ENCODE measurements at places on chromosomes 7 and 10.

DNA sequence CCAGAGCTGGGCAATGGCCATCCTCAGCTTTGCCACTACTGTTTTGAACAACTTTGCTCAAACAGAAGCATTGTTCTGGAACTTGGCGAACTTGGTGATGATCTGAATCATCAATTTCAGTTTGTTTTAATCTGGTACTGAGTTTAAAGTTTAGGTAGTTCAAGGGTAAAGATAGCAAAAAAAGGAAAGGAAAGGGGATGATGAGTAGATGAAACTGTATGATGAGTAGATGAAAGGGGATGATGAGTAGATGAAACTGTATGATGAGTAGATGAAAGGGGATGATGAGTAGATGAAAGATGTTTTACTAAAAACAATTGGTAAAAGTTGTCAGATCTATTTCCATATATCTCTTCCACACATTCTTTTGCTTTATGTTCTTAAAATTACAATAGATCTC is 737.0 kb downstream of the LRMDA start:
- DNase-seq, result no peak

GRCh38 chr10:93754761-93755160 is 3.0 kb upstream of the LGI1 start:
- no peak for DNase-seq

GRCh38 chr7:2465928-2466327 is 10.3 kb downstream of the GRIFIN start:
- no peak for DNase-seq

- no peak for DNase-seq
Observed at GRCh38 chr7:10222976-10223375, 750.7 kb upstream of the PHF14 start.

DNA sequence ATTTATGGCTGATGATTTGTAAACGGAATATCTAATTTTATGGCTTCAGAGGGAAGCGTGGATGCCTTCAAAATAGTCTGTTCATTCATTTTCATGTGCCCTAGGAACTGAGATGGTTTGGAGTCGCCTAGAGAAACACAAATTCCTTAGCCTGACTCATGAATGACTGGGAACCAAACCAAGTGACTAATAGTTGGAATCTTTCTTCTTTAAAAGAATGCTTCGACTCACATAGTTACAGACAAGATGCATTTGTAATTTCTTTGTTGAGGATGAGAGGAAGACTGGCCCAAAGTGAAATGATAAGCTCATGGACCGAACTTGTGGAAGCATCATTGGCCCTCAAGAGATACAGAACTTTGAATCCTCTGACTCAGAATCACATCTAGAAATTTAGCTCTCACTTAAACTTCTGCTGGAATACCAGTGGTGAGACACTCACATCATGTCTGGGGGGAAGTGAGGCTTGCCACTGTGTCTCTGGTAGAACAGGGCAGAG is 1107.2 kb downstream of the NRG3 start:
- no peak for DNase-seq

- DNase-seq, result no peak
Observed at GRCh38 chr10:120375666-120376065, 81.4 kb upstream of the PLPP4 start.

DNA sequence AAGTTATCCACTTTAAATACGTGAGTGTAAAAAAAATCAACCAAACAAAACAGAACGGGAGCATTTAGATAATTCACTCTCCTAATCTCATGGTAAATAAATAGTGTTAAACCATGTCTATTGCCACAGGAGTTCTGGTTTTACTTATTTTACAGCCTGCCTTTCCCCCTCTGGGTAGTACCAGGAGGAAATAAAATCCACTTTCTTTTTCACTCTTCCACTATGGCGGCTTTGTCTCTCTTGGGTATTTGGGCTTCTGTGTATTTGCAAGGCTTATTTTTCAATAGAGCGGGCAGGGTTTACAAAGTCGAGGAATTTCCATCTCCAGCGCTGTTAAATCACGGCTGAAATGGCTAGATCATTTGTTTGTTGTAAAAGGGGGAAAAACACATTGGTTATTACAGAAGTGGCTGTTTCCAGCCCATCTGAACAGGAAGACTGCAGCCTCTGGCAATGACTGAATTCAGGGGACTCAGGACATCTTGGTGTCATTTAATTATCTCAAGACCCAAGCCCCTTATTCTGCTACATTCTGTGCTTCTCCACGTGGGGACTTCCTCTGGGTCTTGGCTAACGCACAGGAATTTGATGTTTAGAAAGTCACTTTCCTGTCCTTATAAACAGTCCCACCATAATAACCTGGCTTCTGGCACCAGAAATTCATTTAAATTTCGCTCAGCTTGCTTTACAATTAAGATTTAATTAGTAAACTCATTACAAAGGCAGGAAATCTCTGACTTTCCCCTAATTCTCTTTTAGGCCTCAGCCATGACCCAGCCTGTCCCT is 323.9 kb downstream of the GATA3 start:
- DNase-seq, result no peak

DNA sequence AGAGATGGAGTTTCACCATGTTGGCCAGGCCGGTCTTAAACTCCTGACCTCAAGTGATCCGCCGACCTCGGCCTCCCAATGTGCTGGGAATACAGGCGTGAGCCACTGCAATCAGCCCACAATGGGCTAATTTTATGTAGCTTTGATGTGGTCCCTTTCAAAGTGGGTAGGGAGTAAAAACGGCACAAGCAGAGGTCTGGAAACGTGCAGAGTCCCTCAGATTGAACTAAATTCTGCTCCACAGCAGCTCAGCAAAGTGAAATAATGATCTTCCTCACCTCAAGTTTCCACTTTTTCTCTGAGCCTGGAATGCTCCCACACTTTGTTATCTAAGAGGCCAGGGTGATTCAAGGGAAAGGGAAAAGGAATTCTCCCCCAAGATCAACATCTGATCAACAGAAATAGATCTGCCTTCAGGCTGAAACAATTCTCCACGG is 6.1 kb downstream of the CCDC3 start:
- no peak for DNase-seq

- no peak for DNase-seq
Observed at GRCh38 chr7:141076377-141076776, 2.5 kb downstream of the TMEM178B start.

- DNase-seq, result no peak
Observed at GRCh38 chr7:55557666-55558188, 14.6 kb downstream of the VOPP1 start.

DNA sequence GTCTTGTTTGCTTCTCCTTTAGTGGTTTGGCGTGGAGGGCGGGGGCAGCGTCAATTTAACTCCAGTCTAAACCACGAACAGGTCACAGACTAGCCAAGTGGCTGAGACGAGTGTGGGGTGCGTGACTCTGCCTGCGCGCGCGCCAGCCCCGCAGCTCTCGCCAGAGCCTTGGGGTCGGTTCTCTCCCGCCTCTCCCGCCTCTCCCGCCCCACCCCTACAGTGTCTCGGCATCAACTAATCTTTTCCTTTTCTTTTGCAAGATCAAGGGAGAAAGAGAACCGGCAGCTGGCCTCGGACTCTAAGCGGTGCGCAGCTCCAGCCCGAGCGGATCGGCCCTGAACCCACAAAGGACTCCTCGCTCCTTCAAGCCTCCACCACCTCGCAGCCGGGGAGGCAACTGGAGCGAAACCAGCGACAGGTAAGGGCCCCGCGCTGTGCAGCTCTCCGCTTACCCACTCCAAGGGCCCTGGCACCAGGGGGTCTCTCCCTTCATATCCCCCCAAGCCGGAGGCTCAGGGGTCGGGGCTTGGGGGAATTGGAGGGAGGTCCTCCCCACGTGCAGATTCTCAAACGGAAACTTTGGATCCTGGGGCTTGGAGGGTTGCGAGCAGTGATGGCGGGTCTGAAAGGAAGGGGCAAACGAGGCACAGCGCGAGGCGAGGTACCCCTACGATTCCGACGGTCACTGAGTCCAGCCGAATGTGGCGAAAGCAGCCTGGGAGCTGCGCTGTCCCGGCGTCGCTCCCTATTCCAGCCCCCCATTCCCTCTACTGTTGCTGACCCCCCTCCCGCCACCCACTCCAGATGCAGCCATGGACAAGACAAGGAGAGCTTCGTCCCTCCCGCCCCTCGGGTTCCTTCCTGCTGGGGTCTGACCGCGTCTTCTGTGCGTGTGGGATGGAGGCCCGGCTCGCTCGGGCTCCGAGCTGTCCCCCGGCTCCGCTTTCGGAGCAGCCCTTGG is 829 bp downstream of the CHRM2 start:
- no peak for DNase-seq

- no peak for DNase-seq
Observed at GRCh38 chr7:127330070-127330469, 62.4 kb downstream of the ZNF800 start.

DNA sequence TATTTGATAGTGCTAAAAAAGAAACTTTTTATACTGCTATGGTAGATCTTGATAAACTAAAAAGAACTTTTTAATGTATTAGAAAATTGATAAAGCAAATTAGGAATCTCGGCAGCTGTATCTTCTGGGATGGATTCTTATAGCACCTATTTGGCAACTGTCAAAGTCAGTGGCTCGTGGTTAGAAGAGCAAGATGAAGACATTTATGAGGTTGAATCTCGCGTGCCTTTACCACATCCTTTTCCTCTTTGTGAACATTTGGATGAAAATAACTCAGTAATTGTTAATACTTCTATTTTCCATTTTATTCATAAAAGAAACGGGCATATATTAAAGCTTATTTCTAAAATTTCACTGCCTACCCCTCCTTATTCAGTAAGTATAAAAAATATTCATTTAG is 76.2 kb downstream of the CYP51A1 start:
- DNase-seq, result no peak

GRCh38 chr10:96280859-96281258 is 9.5 kb upstream of the BLNK start:
- DNase-seq, result no peak

- DNase-seq, result no peak
Observed at GRCh38 chr10:93034426-93034825, 26.2 kb upstream of the CYP26C1 start.

- no peak for DNase-seq
Observed at GRCh38 chr7:93890041-93890463, 501 bp downstream of the TFPI2 start.

DNA sequence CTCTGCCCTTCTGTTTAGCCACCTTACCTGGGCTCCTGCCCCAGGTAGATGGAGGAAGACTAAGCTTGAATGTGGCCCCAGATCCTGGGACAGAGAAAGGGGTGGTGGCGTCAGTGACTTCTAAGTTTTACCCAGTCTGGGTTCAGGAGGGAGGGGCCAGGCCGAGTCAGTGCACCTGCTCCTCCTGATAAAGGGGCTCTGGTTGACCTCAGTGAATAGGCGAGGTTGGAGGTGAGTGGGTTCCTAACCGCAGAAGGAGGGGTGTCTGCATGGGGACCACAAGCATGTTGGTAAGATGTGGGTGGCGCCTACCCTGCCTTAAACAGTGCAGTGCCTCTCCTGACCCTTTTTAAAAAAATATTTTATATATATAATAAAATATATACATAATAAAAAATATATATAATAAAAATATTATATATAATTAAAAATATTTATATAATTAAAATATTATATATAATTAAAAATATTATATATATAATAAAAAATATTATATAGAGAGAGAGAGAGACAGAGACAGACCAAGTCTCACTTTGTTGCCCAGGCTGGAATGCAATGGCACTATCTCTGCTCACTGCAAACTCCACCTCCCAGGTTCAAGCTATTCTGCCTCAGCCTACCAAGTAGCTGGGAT is 97.3 kb upstream of the GTF2I start:
- no peak for DNase-seq

- no peak for DNase-seq
Observed at GRCh38 chr10:66604195-66604594, 321.6 kb upstream of the LRRTM3 start.

- peak; percentile 7 for DNase-seq
Observed at GRCh38 chr10:112343056-112343806, 30.7 kb upstream of the ACSL5 start.

DNA sequence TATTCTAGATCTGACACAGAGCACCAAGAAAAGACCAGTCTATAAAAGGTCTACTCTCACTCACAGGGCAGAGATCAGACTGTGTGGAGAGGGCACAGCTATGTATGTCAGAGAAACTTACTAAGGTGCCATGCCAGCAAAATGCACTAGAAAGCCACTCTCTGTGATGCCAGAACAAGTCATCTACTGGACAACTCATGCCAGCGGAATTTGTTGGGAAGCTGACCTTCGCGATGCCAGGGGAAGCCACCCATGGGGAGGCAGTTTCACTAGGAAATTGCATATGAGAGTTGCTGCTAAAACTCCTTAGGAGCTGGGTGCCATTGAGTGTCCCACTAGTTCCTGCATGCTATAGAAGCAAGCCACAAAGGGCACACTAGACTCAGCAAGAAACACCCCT is 58.5 kb downstream of the MICU1 start:
- no peak for DNase-seq

DNA sequence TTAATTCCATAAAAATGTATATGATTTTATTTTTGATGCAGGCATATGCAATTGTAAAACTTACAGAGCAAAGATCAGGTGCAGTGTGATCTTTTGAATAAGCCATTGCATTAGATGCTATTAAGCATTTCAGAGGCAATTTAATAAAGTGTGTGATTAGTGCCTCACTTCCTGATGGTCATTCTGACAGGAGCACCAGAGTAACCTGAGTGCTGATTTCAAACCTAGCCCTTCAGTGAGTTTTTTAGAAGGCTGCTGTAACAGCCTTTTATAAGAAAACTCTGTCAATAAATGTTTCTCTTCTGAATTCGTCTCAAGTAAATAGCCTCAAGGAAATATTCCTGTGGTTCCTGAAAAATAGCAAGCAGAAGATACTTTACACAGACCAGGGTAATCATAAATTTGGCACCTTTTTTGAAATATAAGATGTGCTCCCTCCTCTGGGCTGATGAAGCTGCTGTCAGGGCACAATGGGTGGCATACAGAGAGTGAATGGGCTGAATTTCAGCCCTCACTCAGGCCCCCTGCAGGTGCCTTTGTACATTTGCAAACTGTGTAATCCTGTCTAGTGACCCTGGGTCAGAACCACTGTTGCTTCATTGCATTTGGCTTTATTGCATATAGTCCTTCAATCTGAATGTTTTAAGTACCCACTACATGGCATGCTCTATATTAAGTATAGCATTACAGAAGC is 193.7 kb upstream of the CSTF2T start:
- no peak for DNase-seq

DNA sequence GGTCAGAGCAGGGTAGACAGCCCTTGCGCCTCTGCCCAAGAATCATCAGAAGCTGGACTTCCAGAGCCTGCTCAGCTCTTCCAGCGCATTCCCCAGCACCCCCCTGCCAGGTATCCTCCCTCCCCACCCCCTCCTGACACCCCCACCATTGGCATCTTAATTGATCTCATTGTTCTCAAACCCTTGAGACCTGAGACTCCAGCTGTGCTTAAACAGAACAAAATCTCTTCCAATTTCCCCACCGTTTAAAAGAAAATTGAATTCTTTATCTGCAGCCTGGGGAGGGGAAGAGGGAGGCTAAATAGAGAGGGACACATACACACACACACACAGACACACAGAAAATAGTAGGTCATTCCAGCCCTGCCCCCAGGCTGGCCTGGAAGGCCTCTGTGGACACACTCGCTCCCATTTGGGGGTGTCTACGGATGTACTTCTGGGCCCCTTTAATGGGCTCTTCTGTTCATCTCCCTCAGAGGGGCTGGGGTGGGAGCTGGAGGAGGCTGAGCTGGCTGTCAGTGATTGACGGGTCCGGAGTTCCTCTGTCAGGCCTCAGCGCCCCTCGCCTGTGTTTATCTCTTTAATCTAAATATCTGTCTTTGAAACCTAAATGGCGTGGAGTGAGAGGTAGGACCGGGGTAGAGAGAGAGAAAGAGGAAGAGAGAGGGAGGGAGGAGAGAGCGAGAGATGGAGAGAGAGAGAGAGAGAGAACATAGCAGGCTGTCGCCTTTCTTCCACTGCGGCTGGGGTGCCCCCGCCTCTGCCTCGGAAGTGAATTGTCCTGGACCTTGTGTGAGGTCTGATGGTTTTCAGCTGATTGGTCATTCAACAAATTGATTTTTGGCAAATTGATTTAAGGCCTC is 61.7 kb downstream of the C10orf105 start:
- no peak for DNase-seq

Data from pulmonary artery endothelial cell (primary cell).